Epithelial cell of prostate (primary cell): ENCODE measurements at places on chromosomes 13 and 19.

DNA sequence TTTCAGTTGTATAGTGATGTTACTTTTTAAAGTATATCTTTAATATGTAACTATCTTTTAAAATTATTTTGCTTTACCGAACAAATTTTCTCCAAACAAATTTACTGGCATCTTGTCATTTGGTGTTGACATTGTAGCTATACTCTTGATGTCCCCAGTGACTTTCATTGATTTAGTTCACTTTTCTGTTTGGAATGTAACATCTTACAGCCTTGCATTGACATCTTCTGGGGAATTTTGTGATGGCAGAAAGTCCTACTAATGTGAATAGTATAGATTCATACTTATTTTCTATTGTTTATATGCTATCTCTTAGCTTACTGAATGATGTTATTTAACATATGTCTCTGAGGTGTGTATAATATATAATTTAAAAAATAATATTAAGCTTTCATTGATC, 800.9 kb upstream of the ATXN8OS start:
- no peak for DNase-seq

DNA sequence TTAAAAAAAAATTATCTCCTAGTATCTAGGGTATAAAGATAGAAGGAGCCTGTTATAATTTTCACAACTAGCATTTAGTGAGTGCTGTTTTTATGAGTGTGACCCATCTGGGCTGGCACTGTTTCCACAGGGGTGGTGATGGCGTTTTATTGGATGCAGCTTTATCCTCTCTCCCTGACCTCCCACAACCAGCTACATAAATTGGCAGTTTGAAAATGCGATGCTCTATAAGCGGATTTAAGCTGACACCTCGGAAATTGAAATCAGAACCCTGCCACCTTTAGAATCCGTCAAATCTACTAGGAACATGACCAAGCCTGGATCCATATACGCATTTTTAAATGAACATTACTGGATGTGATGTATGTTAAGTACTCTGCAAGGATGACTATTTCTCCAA, 44.9 kb downstream of the MYO16 start:
- no peak for DNase-seq

GRCh38 chr19:50772476-50772875, 2.2 kb downstream of the GPR32 start:
- DNase-seq: no peak

DNA sequence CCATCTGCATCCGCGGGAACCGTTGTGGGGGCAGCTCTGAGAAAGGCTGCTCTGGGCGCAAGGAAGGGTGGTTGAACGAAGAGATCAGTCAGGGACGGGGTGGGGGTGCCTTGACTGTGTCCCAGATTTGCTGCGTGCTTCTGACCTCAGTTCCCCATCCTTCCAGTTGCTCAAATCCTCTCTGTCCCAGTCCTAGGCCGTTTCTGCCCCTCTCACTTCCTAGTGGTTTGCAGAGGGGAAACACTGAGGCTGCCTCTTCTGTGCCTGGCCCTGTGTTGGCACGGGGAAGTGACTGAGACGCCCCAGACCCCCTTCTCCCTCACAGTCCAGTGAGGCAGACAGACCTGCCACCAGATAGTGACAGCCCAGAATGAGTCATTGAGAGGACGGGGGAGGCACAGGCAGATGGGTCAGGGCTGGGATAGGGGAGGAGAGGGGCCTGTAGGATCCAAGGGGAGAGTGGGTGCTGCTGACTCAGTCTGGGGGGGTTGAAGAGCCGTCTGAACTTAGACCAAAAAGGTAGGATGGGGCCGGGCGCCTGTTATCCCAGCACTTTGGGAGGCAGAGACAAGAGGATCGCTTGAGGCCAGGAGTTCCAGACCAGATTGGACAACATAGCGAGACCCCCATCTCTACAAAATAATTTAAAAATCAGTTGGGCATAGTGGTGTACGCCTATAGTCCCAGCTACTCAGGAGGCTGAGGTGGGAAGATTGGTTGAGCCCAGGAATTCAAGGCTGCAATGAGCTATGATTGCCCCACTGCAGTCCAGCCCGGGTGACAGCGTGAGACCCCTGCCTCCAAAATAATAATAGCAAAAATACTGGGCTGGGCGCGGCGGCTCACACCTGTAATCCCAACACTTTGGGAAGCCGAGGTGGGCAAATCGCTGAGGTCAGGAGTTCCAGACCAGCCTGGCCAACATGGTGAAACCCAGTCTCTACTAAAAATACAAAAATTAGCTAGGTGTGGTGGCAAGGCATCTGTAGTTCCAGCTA, 26.5 kb downstream of the NUMBL start:
- DNase-seq: no peak

DNA sequence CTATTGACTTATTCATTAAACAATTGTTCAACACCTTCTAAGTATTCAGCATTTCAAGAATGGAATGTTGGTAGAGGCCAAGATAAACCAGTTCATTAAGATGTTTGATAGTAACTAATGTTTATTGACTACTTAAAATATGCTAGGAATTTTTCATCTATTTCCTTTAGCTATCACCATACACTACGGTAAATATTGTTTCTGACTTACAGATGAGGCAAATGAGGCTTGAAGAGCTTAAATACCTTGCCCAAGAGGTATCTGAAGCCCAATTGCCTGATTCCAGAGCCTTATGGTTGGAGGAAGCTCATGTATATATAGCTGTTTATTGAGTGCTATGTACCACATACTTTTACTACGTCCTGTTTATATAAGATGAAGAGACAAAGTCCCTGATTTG, 286.2 kb downstream of the NDFIP2 start:
- DNase-seq: no peak

DNA sequence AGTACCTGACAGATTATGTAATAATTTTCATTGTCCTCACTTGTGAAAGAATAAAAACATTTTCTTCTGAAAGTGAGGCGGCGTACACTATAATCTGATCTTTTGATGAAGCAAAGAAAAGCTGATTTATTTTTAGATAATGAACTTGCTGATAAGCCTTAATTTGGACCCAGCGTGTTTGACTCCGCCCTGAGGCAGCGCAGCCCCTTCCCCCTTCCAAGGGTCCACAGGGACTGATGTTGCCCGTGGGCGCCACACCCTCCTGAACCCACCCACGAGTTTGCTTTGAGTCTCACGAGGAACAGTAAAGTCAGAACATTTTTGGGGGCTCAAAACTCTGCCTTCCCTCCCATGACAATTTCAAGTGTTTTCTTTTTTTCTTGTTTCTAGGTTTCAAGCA, 40.0 kb downstream of the TEX29 start:
- no peak for DNase-seq
